ENCODE measurements at places on chromosomes 16 and 17.

GRCh38 chr17:44655983-44656710 is at the start of gene MEIOC:
TSS of gene MEIOC (plus strand) at chr17:44656468. CDS start at chr17:44656614, 146 bp downstream.
- no peak for DNase-seq

DNA sequence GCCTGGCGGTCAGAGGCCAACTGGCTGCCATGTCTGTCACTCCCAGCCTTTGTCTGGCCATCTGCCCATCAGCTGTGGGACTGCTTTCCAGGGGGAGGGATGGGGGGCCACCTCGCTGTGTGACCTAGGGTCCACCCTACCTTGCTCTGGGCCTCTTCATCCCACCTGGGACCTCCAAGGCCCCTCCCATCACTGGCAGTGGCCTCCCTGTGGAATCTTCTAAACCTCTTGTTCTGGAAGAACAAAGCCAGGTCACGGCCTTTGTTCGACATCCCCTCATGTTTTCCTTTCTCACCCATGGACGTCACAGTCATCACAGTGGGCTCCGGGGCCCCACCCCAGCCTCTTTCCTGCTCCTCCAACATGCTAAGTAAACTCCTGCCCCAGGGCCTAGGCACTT is 24.0 kb downstream of the SPNS2 start:
- DNase-seq, result no peak

GRCh38 chr17:323721-324571 is 28.7 kb downstream of the RPH3AL start:
- DNase-seq, result no peak

DNA sequence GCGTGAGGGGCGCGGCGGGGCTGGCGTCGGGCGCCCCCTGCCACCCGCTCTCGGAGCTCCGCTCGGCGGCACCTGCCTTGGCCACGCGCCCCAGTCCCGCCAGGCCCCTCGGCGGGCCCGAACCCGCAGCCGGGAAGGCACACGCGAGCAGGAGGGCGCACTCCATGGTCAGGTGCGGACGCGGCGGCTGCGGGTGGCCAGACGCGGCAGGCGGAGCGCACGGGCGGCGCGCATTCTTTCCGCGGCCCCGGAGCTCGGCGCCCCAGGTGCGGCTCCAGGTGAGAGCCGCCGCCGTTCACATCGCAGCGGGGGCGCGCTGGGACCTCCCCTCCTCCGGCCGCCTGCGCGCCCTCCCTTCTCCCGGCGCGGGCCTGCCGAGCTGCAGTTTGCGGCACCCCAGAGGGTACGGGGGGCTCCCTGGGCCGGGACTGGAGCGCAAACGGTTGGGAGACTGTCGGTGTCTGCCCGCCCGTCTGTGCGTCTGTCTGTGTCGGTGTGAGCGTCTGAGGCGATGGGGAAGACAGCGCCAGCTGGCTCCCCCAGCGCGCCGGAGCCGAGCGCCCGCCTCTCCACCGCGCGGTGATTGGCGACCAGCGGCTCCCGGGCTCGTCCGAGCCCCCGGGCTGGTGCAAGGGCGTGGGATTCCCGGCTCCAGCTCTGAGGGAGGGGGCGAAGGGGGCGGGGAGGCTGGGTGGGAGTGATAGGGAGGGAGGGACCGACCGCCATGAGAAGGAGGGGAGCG is at the start of gene ADAMTS18:
TSS of gene ADAMTS18 (minus strand) at position 505 of the 742 bp plus-strand sequence. CDS start at position 166, 339 bp downstream.
- DNase-seq, result no peak

DNA sequence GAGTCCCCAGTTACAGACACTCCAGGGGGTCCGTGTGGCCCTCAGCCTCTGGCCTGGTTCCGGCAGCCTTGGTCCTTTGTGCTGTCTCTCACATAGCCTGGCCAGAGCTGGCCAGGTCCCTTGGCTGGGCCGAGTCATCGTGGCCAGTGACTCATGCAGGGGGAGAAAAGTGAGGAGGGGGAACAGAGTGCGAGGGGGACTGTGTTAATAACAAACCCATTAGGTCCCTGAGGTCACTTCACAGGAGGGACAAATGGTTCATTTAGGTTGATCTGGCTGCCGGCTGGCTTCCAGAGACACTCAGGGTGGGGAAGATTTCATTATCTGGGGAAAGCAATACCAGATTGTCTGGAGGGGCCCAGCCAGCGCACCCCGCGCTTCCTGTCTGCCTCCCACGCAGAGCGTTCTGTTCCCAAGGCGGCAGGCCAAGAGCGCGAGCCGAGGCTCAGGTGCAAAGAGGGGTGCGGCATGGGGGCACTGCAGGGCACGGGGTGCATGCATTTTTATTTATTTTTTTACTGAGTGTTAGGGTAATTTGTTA is 223.1 kb downstream of the SEC14L1 start:
- no peak for DNase-seq
